ENCODE measurements at places on chromosomes 12 and 14.

DNA sequence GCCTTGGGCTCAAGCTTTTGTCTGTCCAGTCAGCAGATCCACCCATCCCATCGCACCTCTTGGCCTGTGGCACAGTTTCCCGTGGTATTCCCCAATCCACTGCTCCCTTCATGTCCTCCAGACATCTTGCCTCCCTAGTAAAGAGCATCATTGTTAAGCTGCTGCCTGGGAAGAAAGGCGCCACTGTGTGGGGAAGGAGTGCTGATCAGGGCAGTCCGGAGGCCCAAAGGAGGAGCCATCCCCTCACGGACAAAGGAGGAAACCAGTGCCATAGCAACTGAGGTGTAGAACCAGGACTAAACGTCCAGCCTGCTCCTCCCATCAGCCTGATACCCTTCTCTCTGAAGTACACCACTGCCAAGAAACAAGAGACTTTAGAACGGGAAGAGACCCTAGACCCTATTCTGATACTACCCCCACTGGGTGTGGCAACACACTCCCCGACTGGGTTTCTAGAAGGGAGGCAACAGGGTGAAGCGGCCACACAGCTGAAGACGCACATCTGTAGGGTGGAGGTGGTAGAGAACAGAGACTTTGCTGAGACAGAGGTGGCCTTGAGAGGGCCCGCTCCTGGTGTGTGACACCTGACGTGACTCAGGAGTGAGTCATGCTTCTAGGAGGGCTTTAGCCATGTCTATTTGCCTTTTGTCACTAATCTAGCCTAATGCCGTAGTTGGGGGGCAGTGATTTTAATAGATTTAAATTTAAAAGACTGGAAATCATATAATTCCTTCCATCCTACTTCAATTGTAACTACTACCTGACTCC, 185.0 kb downstream of the DPF3 start:
- no peak for DNase-seq

GRCh38 chr14:61564618-61565091, 130.7 kb upstream of the HIF1A start:
- no peak for DNase-seq

- no peak for DNase-seq
Observed at GRCh38 chr12:117649796-117650195, 288.4 kb upstream of the NOS1 start.

- no peak for DNase-seq
Observed at GRCh38 chr14:101797856-101798255, 36.3 kb downstream of the PPP2R5C start.

DNA sequence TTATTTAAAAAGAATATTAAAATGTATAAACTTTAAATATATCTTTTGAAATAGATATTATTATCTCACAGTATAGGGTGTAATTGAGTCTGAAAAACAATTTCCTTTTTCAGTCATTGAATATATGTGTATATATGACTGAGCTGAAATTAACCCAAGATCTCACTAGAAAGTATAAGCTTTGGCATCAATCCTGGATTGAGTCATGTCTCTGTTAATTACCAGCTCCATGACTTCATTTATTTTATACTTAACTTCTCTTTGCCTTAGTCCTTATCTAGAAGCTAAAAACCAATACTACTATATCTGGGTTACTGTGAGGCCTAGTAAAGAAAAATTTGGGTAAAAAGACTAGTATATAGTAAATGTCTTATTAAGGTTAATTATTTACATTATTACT, 1020.3 kb downstream of the LRFN5 start:
- DNase-seq, result no peak

- no peak for DNase-seq
Observed at GRCh38 chr14:56796259-56796658, 14.0 kb downstream of the OTX2 start.

GRCh38 chr12:8096281-8096915, 14.3 kb downstream of the NECAP1 start:
- DNase-seq, result no peak

- DNase-seq, result no peak
Observed at GRCh38 chr14:94650806-94651805, 38.9 kb downstream of the SERPINA3 start.
